ENCODE measurements at places on chromosomes 2 and 18.

DNA sequence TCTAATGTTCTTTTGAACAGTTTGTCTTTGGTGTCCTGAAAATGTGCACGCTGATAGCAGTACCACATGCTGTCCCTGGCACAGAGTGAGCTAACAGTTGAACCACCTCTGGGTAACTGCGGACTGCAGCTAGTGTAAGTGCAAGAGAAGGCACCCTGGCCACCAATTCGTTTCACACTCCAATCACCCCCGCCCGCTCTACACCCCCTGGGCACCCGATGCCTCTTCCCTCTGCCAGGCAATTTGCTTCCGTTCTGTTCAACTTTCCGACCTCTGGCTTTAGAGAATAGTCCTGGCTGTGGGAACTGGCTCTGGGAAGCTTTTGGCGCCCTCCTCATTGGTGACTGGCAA is 1.4 kb downstream of the DOCK10 start:
- DNase-seq: peak; percentile 73

GRCh38 chr2:48728840-48729239 is 26.7 kb downstream of the LHCGR start:
- DNase-seq: peak; percentile 10

- DNase-seq: no peak
Measured at GRCh38 chr18:41982942-41983660, 28.1 kb downstream of the PIK3C3 start.

- no peak for DNase-seq
Measured at GRCh38 chr2:172431993-172432392, 4.6 kb downstream of the ITGA6 start.

DNA sequence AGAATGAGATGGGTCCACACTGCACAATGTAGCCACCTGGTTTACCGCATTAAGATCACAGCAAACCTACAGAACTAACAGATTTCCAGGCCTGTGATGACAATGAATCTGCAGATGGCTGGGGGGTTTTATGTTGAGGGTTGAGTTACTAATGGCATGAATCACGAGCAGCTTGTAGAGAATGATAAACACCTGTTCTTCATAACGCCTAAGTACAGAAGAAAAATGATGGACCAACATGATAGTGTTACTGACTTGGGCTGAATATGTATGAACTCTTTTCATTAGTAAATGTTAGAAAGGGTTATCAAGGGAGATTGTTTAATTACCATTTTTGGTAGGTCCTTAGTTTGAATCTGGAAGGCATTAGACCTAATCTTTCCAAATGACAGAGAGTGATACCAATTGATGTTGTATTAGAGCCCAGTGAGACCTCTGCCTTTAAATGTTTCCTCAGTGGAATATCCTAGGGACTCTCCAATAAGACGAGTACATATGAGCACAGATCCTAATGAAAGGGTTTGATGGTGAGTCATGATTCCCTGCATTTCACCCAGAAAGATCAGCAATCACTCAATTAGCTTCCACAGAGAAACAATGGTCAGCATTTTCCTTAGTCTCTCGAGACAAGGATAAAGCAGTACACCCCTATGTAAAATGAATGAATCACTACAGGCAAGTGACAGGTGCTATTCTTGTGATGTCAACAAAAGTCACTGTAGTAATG is 243.8 kb downstream of the DLGAP1 start:
- DNase-seq: no peak

DNA sequence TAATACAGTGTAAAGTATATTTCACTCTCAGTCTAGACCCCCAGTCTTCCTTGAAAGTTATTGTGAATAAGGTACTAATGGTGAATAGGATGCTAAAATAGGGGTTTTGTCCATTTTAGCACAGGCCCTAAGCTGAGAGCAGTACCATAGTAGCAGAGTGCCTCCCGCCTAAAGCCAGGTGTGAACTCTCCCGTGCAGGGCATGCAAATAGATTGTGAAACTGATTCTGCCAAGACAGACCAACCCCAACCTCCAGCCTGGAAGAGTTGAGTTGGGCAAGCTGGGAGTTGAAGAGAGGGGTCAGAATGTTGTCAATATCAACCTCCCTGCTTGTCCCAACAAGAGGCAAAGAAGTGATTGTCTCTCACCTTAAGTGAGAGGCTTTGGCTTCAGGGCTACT is 97.4 kb upstream of the CYRIA start:
- DNase-seq: no peak

DNA sequence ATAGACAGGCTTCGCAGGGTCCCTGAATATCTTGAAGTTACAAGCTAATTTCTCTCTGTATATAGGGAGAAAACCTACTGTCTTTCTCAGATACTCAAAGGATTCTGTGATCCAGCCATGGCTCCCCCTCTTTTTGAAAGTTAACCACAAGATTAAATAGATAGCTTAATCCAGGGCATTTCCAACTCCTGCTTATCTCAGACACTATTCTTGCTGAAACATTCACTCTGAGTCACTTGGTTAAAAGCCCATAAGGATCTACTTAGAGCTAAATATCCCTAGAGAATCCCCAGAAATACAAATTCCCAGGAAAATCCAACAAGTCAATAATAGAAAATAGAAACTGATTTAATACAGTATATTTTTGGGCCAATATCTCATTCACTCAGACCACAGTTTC is 179.1 kb upstream of the LYPD1 start:
- no peak for DNase-seq

DNA sequence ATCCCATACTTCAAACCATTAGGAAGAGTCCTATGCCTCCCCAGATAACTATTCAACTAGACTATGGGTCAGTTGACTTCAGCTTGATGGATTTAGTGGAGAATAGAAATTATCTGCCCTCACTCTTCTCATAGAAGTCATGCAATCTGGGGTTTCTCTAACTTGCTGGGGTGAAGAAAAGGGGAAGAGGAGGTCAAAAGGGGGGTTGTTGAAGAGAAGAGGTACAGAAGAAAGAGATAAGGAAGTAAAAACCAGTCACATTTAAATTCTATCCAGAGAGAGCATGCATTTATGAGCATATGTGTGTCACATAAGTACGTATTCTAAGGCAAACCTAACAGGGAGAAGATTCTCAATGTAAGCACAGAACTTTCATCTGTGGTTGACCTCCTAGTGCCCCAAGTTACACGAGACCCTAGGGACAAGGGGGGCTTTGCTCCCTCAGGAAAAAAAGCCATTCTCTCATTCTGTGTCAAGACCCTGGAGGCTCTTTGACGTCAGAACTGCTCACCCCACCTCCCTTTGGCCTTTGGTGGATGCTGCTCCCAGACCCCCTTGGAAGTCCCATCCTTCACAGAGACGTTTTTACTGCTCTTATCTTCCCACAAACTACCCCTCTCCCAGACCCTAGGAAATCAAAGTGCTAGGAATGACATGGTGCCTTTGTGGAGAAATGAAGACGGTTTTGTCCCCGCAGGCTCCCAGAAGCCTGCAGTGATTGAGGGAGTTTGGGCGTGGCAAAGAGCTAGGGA is 236.8 kb upstream of the TNP1 start:
- DNase-seq: no peak

DNA sequence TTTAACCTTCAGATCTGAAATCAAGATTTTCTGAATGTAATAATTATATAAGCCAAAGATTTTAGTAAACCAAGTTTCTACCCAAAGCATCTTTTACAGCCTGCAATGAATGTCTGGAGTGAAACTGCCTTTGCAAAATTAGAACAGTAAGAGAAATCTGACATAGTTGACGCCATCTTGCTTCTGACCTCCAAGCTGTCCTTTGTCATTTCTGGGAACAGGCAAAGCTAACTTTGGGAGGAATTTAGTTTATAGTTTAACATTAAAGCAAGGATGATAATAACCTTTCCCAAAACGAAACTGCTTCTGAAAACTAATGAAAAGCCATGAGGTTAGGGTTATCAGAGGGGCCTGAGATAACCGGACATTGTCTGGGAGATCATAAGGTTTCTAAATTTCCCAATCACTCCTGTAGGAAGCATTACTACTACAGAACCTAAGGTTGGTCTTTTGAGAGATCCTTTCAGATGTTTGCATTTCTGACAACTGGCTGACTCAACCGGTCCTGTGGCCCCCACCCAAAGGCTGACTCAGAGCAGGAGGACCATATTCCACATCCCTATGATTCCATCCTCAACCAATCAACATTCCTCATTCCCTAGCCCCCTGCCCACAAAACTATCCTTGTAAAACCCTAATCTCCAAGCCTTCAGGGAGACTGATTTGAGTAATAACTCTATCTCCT is 124.5 kb downstream of the TMEM131 start:
- no peak for DNase-seq

Data from hippocampal formation (tissue), 2 donors.